Left renal cortex interstitium (tissue), 4 donors: ENCODE measurements at places on chromosomes 1 and 21. TPM values are rescaled to one million over a fixed set of nuclear protein-coding genes. Genes with fewer than 3 reads are reported as not detected.

- no peak for DNase-seq
Observed at GRCh38 chr1:209368864-209369598, 214.5 kb upstream of the CAMK1G start.

GRCh38 chr1:53975861-53976260 is 29.7 kb downstream of the LRRC42 start:
- DNase-seq, result no peak

- no peak for DNase-seq
Observed at GRCh38 chr1:246579818-246580217, 13.6 kb downstream of the CNST start.

The FAM163A gene
- polyA plus RNA-seq, result 0.58 TPM

The TMPRSS2 gene
- 37.1 TPM for polyA plus RNA-seq
